ENCODE measurements at places on chromosomes 3 and 15. TPM values are rescaled to one million over a fixed set of nuclear protein-coding genes. Genes with fewer than 3 reads are reported as not detected.

The CNTN6 gene
- not detected for total RNA-seq

The OR5K2 gene
- total RNA-seq: not detected

The ACOX2 gene
- total RNA-seq: 26.1 TPM

The CYP11A1 gene
- total RNA-seq: 0.09 TPM

The TMEM202 gene
- not detected for total RNA-seq

The FANCD2OS gene
- not detected for total RNA-seq

The ZNF80 gene
- total RNA-seq: not detected

The FETUB gene
- total RNA-seq: 0.14 TPM

The GOLGA6L24 gene
- not detected for total RNA-seq

The IFT57 gene
- total RNA-seq: 16.9 TPM

The CCDC39 gene
- not detected for total RNA-seq

The PLSCR2 gene
- total RNA-seq: not detected

The STXBP5L gene
- not detected for total RNA-seq

The GOLGA6L7 gene
- total RNA-seq: not detected

The CHRD gene
- 6.1 TPM for total RNA-seq

DNA sequence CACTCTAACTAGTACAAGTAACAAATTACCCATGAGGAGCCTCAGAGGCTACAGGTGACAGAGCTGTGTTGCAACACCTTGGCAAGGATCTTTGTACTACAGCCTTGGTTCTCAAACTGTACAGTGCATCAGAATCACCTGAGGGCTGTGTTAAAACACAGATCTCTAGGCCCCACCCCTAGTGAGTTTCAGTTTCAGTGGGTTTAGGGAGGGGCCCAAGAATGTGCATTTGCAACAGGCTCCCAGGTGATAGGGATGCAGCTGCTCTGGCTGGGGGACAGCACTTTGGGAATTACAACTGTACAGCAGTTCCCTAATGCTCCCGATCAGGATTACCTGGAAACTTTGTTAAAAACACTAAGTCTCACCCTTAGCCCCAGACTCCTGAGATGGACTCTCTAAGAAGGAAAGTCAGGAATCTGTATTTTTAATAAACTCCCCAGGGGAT, 66.1 kb upstream of the NR2F2 start:
- no peak for DNase-seq

DNA sequence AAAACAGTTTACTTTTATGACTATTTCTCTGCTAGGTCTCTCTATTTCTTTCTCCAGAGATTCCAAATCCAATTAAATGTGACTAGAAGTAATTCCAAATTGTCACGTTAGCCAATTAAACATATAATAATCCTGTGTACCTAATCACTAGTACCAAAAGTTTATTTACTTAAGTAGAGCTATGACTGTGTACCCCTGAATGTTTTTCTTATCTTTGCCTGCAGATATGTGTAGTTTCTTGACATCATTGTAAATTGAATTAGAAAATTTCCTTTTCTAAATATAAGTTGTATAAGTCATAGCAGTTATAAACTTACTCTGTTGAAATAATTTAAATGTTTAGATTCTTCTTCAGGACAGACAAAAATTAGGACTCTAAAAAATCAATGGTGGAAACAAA, 163.3 kb downstream of the SPATA16 start:
- DNase-seq: no peak

DNA sequence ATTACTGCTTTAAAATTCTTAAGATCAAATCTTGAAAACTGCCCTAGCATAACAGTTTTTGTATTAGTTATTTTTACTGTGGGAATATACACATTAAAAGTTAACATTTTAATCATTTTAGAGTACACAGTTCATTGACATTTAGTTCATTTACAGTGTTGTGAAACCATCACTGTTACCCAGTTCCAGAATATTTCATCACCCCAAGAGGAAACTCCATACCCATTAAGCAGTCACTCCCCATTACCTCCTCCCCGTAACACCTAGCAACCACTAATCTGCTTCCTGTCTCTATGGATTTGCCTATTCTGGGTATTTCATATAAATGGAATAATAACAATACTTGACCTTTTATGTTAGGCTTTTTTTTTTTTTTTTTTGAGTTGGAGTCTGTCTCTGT, 164.1 kb upstream of the LRRFIP2 start:
- DNase-seq: no peak

- DNase-seq: no peak
Observed at GRCh38 chr15:80597076-80597475, 98.0 kb upstream of the ABHD17C start.

GRCh38 chr15:67030036-67030762, 35.2 kb upstream of the SMAD3 start:
- DNase-seq: no peak

- DNase-seq: no peak
Observed at GRCh38 chr3:31250116-31250777, 282.5 kb upstream of the STT3B start.

DNA sequence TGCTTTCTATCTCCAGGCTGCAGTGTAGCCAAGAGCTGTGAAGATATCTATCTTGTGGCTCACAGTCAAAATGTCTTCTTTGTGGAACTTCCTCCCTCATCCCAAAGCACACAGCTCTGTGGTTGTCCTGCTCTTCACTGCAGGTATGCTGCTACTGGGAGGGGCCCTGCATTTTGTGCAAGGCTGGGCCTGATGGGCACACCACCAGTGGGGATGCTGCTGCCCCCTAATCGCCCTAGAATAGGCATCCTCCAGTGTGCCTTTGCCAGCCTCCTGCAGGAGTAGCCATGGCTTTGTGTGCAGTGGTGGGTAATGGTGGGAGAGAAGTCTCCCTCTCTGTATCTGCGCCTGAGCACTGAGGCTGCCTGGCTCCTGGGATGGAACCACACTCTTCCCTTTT, 297.3 kb downstream of the DOCK3 start:
- DNase-seq: no peak

- no peak for DNase-seq
Observed at GRCh38 chr15:96329403-96329981, 1.0 kb upstream of the NR2F2 start.

DNA sequence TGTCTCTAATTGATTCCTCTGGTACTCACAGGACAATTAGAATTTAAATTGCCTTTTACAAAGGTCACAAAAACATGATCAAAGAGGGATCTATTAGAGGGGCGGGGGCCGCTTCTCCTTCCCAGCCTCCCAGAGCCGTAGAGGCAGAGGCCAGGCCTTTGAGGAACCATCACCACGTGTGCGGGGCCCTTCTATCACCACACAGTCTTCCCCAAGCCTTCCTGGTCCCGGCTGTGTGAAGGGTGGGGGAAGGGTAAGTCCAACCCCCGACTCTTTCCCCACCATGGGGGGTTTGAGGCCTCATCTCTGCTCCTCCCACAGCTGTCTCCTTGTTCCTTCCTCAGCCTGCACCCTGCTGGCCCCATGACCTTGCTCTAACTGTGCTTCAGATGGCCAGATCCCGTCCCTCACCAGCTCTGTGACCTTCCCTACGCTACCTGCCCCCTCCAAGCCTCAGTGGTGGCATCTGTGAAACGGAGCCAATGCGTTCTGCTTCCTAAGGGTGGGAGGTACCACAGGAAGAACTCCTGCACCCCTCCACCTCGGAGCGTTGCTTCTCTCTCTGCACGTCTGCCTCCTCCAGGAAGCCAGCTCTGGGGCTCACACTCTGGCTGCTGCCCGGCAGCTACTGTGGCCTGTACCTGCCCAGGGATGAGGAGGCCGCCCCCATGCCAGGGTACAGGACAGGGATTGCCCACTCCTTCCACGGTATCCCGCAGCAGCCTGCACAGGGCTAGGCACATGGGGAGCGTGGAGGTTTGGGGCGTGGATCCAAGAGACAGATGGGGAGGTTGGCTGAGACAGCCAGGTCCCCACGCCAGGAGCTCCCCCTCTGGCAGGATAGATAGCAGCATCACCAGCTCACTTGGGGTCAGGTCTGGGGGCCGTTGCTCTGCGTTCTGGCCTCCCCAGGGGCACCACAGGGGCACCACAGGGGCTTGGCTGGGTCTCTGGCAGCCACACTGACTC, 83.8 kb downstream of the LINGO1 start:
- no peak for DNase-seq

DNA sequence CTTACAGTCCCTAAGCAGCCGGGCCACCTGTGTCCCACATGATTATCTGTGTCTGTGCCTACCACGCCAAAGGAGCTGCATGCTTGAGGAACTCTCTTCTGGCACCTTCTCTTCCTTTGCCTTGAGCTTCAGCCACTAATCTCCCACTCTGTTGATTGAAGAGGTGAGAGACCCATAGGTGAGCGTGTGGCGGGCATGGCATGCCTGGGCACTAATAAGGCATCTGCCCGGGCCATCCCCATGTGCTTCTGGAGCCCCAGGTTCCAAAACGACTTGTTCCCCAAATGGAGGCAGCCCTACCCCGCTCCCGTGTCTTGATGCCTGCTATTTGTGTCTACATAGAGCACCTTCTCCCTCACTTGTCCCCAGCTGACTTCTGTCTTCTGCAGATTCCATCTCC, 13.0 kb downstream of the MCM2 start:
- no peak for DNase-seq

DNA sequence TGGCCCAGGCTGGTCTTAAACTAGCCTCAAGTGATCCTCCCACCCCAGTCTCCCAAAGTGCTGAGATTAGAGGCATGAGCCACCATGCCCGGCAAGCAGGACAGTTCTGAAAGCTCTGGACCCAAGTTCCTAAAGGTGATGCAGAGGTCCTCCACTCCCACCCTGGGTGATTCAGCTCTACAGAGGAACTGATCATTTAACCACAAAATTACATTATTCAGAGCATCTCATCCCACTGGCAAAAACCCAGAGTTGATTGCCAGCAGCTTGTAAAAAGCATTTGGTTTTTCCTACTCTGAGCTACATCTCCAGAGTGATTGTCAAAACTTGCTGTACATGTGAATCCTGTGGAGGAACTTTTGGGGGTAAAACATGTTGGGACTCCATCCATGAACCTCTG, 60.2 kb downstream of the SLTM start:
- no peak for DNase-seq

DNA sequence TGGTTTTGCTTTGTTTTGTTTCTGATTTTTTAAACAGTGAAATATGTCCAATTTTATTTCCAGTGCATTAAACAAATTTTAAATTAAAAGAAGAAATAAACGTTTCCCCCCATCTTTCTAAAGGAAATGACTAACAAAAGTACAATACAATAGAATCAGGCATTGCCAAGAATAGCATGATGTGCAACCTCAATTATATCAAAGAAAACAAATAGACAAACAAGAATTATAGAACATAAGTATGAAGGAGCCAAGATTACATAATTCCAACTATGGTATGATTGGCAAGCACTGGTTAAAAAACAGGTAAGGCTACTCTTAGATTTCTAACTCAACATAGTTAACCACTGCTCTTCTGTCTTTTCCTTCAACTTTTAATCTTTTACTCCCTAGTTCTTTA, 26.4 kb downstream of the TIGIT start:
- DNase-seq: no peak

GRCh38 chr3:155032918-155033317, 47.2 kb upstream of the MME start:
- DNase-seq: no peak

DNA sequence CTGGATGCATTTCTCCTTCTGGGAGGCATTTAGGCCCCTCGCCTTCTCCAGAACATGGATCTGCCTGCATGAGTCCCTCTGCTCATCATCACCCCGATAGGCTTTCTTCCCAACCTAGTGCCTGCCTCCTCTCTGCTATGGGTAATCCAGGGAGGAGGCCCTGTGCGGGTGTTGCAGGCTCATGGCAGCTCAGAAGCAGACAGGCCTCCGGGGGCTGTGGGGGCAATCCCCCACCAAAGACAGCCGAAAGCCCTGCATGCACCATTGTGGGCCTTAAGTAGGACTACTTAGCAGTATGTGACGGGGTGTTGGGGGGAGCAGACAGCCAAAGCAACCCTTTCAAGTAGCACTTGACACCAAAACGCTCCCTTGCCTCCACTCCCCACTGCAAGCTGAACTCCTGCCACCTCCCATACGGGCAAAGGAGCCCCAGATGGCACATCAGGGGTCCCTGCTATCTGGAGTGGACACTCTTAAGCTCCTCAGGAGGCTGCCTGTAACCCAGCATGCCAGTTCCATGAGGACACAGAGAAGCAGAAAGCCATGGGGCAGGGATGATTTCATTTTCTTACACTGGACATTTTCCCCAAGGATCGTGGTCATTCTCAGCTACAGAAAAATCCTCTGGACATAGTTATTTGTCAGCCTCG, 98.8 kb upstream of the HACD2 start:
- no peak for DNase-seq

- DNase-seq: no peak
Observed at GRCh38 chr15:38991126-38991525, 426.5 kb upstream of the RASGRP1 start.

GRCh38 chr3:30607032-30607833, 832 bp downstream of the TGFBR2 start:
- peak; percentile 85 for DNase-seq

- no peak for DNase-seq
Observed at GRCh38 chr3:156812521-156813335, 13.4 kb upstream of the LEKR1 start.

DNA sequence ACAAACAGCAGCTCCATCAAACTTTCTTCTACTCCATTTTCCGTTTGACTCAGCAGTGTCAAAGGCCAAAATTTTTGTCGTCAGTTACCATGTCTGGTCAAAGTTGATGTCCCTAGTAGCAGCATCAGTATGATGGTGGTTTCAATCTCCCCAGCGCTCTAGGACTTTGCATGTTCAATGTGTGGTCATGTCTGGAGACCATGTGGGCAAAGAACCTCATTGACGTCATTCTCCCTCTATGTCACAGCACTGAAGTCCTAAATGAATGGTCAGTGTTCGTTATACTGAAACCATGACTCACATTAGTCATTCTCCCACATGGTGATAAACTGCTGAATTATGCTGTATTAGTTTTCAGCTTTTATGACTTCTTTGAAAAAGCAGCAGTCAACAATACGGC, 23.2 kb downstream of the SHC4 start:
- no peak for DNase-seq

- no peak for DNase-seq
Observed at GRCh38 chr15:31461911-31462480, 135.4 kb downstream of the KLF13 start.

Data from heart left ventricle (tissue), 16 donors.